ENCODE measurements at places on chromosomes 1 and 21.

- DNase-seq, result no peak
Observed at GRCh38 chr1:157403203-157403602, 149.1 kb downstream of the FCRL5 start.

- no peak for DNase-seq
Observed at GRCh38 chr21:29443411-29444010, 144.8 kb downstream of the BACH1 start.

GRCh38 chr1:47758341-47759250 lies 238.6 kb downstream of the TRABD2B start:
- DNase-seq, result no peak

DNA sequence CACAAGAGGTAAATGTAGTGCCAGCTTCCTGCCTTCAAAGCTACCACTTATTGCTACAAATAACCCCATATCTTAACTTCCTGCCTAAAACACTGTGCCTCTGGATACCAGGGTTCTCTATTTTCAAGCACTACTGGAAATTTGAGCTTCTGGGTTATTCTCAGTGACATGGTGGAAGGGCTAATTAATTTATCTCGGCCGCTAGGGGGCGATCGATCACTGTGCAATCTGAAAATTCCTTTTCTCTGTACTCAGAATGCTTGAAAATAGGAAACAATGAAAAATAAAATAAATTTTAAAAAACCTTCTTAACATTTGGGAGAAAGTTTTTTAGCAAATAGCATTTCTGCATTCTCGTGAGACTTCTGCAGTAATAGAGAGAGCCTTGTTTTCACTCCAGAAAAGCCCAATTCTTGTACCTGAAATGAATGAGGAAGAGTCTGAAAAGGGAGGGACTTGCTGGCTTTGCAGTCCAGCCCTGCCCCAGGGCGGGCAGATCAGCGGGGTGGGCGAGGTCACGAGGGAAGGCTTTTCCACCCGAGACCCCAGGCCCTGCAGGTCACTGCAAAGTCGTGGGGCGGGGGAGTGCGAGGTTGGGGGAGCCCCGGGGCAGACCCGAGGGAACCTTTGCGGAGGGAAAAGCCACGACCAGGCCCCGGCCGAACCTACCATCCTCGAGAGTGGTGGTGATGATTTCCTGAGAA lies 276.7 kb downstream of the PCP4 start:
- no peak for DNase-seq

- DNase-seq, result no peak
Observed at GRCh38 chr21:38669186-38669585, 136.5 kb upstream of the ETS2 start.

Data from HS-5 (cell line).